ENCODE measurements at places on chromosomes 7 and 10. TPM values are rescaled to one million over a fixed set of nuclear protein-coding genes. Genes with fewer than 3 reads are reported as not detected.

DNA sequence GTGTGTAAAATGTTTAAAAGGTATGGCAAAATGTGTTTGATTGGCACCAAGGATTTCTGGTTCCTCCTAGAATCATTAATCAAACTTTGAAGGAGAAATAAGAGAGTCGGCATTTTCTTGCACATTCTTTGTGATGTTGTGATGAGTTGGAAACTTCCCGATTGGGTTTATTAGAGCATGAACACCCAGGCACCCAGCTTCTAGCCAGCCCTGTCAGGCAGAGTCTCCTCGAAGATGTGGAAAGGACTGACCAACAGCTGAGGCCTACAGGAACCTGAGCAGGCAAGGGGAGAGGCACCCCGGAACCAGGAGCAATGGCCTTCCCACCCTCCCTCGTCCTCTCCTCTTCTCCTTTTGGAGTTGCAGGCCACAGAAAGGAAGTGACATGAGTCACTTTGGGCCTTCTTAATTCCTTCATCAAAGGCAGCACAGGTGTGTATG is 68.7 kb downstream of the EGFR start:
- no peak for DNase-seq

GRCh38 chr7:84688671-84689070 is 494.1 kb upstream of the SEMA3A start:
- DNase-seq = peak; percentile 47

- DNase-seq = no peak
Observed at GRCh38 chr10:122884166-122884565, 4.8 kb upstream of the FAM24B start.

DNA sequence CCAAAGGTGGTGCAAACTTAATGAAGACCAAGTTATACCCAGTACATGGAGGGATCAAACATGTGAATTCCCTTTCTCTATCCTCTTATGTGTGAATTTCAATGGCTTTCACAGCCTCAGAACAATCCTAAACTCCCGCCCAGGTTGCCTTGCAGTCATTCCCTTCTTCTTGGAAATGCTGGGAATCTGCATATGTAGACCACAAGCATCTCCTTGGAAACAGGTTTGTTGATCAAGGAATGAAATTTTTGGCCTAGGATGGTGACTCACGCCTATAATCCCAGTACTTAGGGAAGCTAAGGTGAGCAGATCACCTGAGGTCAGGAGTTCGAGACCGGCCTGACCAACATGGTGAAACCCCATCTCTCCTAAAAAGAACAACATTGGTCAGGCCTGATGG is 77.8 kb upstream of the ABI1 start:
- no peak for DNase-seq

GRCh38 chr7:156558198-156558597 is 82.4 kb upstream of the RNF32 start:
- DNase-seq = peak; percentile 52

- DNase-seq = no peak
Observed at GRCh38 chr10:110529596-110530011, 31.9 kb downstream of the DUSP5 start.

GRCh38 chr10:79074732-79075131 is 6.0 kb downstream of the ZMIZ1 start:
- DNase-seq = no peak

- no peak for DNase-seq
Observed at GRCh38 chr7:153590136-153590535, 462.1 kb upstream of the DPP6 start.

GRCh38 chr10:80410122-80410521 is 1.8 kb downstream of the PRXL2A start:
- no peak for DNase-seq

- DNase-seq = peak; percentile 42
Observed at GRCh38 chr10:88952647-88953111, at the start of gene ACTA2. Gene ACTA2, minus strand, starts transcription at chr10:88952773. Its CDS starts 3,843 bp downstream, at chr10:88948930.

- no peak for DNase-seq
Observed at GRCh38 chr10:8439040-8439439, 384.6 kb downstream of the GATA3 start.

Gene IDI2
- total RNA-seq = not detected

Gene CLDN12
- total RNA-seq = 48.0 TPM

Gene C10orf95
- not detected for total RNA-seq

Gene ZNF365
- 10.2 TPM for total RNA-seq

Gene PTER
- 0.68 TPM for total RNA-seq

Gene SH2B2
- 2.5 TPM for total RNA-seq

Gene TRIM50
- total RNA-seq = not detected

Gene DENND2A
- 0.85 TPM for total RNA-seq

Data from HFFc6 (cell line).